Fibroblast of upper back skin (primary cell): ENCODE measurements at places on chromosomes 1 and 21.

GRCh38 chr1:205235951-205236350, 8.2 kb downstream of the TMCC2 start:
- DNase-seq, result no peak

GRCh38 chr21:40602080-40602479, 244.9 kb downstream of the DSCAM start:
- DNase-seq, result no peak

GRCh38 chr1:56235909-56236510, 343.4 kb downstream of the PLPP3 start:
- DNase-seq, result no peak

DNA sequence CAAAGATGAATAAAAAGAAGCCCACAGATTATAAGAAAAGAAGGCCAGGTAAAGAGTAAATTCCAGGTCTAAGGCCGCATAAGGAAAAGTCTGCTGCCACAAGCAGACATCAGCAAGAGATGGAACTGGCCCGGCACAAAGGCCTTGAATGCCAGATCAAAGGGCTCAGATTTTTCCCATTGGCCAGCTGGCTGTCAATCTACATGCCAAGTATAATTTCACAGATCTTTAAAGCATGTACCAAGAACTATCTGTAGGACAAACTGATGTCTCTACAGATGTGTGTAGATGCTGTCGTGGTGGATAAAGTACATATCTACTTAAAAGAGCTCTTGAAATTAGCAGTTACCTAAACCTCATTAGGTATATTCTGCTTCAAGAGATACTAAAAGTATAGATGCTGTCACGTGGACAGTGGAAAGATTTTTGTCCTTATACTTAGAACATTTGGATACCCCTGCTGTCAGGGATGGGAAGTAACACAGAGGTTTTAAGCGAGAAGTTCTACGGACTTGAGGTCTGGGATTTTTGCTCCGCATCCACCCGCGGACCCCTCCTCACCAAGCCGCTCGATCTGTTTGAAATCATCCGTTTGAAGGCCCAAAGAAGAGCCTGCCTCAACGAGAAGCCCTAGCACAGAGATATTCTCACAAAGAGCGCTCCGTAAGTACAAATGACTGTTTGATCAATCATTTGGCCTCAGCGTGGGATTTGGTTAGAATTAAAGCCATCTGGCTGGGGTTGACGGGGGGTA, 10.1 kb downstream of the GLIS1 start:
- DNase-seq, result peak; percentile 69

GRCh38 chr1:166960858-166961474, 14.4 kb downstream of the ILDR2 start:
- no peak for DNase-seq

DNA sequence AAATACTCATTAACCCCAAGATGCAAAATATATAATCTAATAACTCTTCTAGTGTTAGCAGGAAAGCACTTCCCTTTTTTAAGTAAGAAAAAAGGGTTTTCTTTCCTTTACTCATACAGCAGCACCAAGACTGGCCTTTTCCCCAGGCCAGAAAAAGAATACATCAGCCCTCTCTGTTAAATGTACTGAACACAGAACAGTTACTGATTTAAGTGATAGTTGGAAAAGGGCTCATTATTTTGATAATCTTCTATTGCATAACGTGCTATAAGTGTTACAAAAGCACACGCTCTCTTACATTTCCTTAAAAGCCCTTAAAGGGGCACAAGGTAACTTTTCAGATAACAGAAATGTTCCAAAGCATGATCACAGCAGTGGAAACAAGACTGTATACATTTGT, 142.9 kb downstream of the TIAM1 start:
- no peak for DNase-seq

GRCh38 chr1:192951691-192952460, 107.3 kb downstream of the UCHL5 start:
- DNase-seq, result peak; percentile 94

GRCh38 chr1:75672528-75673393, 51.7 kb upstream of the ACADM start:
- DNase-seq, result peak; percentile 90

DNA sequence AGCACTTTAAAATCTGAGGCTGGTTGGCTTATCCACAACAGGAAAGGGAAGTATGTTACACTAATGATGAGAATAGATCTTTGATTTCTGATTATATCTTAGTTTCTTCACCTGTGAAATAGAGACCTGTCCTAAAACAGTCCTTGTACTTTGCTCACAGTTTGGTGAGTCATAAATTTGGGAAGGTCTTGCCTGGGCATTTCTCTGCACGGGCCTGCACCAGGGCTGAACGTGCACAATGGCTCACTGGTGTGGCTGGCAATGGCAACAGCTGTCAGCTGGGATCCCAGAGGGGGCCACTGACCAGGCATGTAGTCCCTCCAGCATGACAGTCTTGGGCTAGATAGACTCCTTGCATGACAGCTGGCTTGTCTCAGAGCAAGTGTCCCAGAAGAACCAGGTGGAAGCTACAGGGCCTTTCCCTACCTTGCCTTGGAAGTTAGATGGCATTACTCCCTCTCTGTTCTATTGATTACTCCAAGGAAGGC, 367.4 kb downstream of the DISC1 start:
- no peak for DNase-seq

- peak; percentile 92 for DNase-seq
Observed at GRCh38 chr1:85628791-85629531, 48.4 kb downstream of the CCN1 start.

- no peak for DNase-seq
Observed at GRCh38 chr1:39088658-39089057, 62.5 kb downstream of the NDUFS5 start.

- DNase-seq, result no peak
Observed at GRCh38 chr1:33188572-33189275, 6.9 kb upstream of the TRIM62 start.

DNA sequence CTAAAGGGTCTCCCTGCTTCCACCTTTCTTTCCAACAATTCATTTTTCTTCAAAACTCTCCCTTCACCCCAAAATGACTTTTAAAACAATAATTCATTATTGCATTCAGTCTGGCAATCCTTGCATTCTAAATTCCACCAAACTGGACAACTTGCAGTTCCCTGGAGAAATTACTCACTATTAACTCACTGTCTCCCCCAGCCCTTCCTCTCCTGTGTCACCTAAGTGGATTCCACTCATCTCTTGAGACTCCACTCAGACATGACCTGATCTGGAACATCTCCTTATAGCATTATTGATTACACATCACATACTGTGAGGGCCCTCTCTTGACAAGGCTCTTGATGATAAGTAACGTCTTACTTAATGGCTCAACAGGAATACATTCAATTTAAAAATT, 257.1 kb downstream of the BRINP2 start:
- DNase-seq, result peak; percentile 58

DNA sequence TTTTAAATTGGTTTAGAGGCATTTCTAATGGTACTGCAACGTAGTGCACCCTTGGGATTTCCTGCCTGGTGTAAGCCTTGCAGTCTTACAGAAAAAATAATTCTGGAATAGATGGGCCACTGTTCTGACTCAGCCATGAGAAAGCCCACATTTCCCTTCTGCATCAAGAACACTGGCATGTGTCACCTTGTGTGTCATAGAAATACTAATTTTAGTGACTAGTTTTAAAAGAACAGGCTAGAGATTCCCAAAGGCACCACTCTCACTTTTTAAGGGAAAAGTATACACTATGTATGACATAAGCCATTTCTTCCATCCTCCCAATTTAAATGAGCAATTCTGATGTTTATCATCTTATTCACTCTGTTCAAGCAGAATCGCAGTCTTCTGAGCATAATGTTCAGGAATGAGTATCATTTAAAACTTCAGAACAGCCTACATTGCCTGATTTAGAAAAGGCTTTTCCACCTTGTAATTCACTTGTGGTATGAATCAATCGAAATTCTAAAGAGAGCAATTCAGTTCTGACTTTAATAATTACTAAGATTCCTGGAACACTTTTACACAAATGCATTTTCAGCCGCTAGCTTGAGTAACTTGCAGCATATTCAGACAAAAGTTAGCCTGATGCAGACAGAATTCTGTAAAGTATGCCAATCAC, 18.8 kb downstream of the RGS13 start:
- peak; percentile 69 for DNase-seq

- DNase-seq, result peak; percentile 84
Observed at GRCh38 chr1:28249013-28249865, 10.1 kb upstream of the SESN2 start.

DNA sequence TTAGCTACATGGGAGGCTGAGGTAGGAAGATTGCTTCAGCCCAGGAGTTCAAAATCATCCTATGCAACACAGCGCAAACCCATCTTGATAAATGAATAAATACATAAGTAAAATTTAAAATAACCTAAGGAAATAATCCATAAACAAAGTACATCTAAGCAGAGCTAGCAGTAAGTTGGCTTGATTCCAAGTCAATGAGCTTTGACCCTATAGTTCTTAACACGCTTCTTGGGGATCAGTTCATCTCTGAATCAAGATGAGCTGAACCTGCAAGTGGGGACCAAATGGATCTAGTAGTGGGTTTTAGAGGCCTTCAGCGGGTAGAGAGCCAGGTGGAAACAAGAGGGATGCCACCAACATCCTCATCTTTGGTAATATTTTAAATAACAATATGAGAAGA, 31.5 kb upstream of the PHGDH start:
- no peak for DNase-seq

GRCh38 chr1:33049371-33049770, 12.7 kb upstream of the AK2 start:
- no peak for DNase-seq

DNA sequence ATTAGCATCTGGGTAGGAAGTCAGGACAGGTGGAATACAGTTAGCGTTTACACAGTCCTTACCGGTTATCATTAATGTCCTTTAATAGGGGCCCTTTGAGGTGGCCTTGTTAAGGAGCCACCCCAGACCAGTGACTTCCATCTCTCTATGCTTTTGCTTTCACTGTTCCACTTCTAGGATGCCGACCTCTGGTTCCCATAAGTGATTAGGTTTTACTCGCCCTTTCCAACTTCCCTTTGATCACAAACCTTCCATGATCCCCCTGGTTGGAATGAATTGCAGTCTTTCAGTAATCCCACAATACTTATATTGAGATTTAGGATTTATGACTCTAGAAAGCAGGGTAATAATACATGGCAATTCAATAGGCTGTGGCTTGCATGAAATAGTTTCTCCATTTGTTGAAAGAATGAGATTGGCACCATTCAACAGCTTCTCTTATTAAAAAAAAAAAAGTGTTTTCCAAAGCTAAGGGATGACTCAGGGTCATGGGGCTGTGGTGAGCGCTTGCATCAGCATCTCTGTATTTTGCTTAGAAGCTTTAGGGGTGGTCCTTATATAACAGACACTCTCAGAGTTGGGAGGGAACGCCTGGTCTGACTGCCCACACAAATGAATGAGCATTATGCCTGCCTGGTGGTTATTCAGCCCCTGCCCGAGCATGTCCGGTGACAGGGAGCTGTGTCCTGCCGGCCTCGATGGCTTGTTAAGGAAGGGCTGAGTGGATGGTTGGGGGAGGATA, 110.5 kb downstream of the CNIH3 start:
- peak; percentile 97 for DNase-seq

DNA sequence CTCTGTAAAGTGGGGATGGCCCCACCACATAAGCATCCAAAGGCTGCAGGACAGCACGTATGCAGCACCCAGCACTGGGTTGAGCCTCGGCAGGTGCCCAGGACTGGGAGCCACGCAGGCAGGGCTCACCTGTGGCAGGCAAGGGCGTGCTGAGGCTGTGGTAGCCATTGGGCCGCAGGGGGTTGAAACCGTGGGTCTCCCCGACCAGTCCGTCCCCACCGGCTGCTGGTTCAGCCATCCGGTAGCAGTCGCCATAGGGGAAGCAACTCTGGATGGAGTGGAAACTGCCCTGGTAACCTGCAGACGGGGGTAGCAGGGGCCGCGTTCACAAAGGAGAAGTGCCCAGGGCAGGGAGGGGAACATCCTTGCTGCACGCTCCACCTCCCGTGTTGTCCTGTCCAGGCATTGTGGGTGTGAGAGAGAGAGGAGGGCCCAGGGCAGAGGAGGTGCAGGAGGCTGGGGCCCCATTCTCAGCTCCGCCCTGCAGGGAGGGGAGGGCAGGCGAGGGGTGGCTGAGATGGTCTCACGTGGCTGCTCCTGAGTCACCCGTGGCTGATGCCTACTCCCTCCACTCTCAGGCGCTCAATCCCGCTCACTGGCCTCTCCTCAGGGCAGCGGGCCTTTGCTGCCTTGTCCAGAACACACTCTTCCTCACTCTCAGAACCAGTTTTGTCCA, 49.9 kb downstream of the DMRTB1 start:
- DNase-seq, result peak; percentile 24

DNA sequence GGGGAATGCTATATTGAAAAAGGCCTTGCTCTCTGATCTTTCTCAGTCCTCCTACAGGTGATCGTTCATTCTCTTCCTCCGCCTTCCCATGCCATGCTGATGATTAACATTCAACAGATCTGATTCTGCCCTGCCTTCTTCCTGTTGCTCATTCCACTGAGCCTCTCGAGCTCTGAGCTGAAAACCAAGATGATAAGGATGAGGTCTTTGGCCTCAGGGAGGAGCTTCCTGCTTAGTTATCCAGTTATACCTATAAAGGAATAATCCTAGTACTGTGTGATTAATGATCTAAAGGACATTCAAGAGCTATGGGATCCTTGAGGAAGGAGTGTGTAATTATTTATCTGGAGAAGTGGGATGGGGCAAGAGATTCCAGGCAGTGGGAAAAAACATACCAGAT, 25.2 kb upstream of the MAP3K7CL start:
- DNase-seq, result peak; percentile 42

- DNase-seq, result no peak
Observed at GRCh38 chr1:213659580-213660547, 327.9 kb upstream of the PROX1 start.

DNA sequence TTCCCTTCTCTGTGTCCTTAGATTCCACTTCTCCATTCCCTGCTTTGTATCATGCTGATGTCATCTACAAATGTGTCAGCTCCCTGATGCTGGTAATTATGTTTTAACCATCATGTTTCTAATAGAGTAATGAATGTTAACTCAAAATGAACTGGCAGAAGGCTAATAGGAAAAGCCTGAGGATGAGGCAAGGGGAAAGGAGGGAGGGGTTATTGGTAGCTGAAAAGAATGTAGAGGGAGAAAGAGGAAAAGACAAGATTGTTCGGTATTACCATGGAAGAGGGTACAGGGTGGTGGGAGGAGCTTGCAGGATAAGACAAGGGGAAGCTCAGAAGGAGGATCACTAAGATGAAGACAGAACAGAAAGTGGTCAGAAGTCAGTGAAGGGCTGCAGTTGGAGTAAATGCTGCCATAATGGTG, 150.9 kb downstream of the ZC3H11B start:
- DNase-seq, result no peak

- no peak for DNase-seq
Observed at GRCh38 chr1:224245188-224245587, 62.1 kb downstream of the DEGS1 start.

- no peak for DNase-seq
Observed at GRCh38 chr1:177947623-177948022, 22.2 kb downstream of the SEC16B start.

GRCh38 chr1:226919587-226919986, 20.5 kb upstream of the COQ8A start:
- DNase-seq, result no peak
